Mucosa of gallbladder (tissue), 1 donor: ENCODE measurements at places on chromosomes 16 and 17.

- DNase-seq, result no peak
Observed at GRCh38 chr16:12750554-12750918, 53.2 kb downstream of the CPPED1 start.

DNA sequence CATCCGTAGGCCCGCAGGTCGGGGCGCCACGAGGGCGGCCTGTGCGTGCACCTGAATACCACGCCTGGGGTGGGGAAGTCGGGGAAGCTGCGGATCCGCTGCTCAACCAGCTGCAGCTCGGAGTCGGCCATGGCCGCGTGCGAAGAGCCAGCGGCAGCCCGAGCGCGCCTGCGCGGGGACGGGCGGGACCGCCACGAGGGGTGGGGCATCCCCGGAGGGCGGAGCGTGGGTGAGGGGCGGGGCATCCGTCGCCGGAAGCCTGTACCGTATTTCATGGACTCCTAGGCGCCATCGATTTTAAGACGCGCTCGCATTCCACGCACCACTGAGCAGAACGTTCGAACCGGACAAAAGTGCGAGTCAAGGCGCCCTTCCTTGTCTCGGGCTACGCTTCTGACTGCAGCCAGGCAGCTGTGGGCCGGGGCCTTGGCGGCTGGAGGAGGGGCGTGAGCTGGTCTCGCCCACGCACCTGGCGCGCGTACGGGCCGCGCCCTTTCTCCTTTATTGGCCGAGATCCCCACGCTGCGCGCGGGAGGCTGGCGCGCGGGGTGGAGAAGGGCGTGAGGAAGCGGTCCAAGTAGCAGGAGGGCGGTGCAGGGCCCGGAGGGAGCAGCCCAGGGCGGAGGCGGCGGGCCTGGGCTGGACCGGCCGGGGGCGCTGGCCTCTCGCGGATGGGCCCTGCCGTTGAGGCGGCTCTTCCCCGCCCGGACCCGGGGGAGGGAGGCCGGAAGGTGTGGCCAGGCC is at the start of gene APRT:
TSS of gene APRT (minus strand) at position 160 of the 744 bp plus-strand sequence. CDS start at position 131, 29 bp downstream.
- peak; percentile 97 for DNase-seq

DNA sequence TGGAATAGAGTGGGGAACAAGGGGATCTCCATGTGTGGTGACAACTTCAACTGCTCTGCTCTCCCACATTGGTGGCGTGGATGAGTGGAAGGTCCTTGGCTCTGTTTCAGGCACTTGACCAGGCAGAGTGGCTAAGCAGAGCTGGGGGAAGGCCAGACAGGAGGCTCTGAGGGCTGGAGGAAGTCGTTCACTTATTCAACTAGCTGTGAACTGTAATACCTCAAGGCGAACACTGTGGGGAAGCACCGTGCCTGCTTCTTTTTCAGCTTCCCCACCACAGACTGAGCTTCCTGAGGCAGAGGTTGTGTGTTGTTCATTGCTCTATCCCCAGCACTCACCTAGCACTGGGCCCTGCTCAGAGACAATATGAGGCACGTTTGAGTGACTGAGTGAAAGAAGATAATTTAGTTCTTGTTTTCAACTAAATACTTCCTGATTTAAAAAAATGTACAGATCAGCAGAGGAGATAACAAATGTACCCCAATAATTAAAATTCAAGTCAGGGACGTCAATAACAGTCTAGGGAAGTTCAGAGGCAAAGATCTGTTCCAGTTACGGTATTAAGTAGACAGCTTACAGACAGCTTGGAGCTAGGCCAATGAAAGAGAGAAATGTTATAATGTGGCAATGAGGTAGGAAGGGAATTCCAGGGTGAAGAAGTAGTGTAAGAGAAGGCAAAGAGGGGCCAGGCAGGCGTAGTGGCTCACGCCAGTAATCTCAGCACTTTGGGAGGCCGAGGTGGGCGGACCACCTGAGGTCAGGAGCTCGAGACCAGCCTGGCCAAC is 34.7 kb downstream of the MYO18A start:
- DNase-seq, result peak; percentile 78

DNA sequence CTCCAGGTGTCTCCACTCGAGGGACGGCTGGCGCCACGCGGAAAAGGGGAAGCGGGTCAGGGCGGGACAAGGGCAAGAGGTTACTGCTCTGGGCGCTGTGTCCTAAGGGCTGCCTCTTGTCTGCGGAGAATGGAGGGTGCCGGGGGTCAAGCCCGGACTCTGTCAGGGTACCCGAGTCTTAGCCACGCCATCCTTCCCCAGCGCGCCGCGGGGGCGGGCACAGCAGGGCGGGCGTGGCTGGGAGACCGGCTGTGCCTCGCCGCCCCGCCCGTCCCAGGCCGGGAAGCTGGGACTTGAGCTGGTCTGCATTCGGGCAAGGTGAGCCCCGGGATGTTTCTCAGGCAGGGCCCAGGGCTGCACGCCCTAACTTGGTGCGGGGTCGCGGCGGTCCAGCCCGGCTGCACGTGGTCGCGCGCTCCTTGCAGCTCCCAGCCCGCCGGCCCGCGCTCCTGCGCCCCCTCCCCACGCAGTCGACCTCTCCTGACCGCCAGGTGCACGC is 6.2 kb upstream of the ACTG1 start:
- DNase-seq, result no peak

GRCh38 chr17:57988301-57989250 is 522 bp upstream of the VEZF1 start:
- peak; percentile 58 for DNase-seq

- no peak for DNase-seq
Observed at GRCh38 chr16:85302018-85302847, 190.0 kb upstream of the CIBAR2 start.
